ENCODE measurements at places on chromosomes 3 and 15. TPM values are rescaled to one million over a fixed set of nuclear protein-coding genes. Genes with fewer than 3 reads are reported as not detected.

FAM81A gene
- under 0.01 TPM for total RNA-seq

MASP1 gene
- total RNA-seq: 0.77 TPM

SEC61A1 gene
- total RNA-seq: 257 TPM

GRCh38 chr15:86155551-86155950 is 75.9 kb downstream of the AGBL1 start:
- DNase-seq: no peak

DNA sequence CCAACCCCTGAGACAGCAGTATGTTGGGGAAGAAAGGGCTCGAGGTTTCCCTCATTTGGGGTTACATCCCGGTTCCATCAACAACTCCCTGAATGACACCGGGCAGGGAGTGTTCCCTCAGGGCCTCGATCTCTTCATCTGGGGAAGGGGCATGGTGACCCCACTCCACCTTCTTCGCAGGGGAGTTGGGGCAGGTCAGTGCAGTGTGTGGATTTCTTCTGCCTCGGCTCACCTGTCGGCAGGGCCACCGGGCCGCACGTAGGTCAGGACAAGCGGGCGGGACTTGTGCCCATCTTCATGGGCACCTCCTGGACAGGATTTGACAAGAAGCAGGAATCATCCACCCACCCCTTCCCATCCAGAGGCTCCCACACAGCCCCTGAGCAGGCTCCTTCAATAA is 17.4 kb downstream of the GRIP2 start:
- DNase-seq: no peak

DNA sequence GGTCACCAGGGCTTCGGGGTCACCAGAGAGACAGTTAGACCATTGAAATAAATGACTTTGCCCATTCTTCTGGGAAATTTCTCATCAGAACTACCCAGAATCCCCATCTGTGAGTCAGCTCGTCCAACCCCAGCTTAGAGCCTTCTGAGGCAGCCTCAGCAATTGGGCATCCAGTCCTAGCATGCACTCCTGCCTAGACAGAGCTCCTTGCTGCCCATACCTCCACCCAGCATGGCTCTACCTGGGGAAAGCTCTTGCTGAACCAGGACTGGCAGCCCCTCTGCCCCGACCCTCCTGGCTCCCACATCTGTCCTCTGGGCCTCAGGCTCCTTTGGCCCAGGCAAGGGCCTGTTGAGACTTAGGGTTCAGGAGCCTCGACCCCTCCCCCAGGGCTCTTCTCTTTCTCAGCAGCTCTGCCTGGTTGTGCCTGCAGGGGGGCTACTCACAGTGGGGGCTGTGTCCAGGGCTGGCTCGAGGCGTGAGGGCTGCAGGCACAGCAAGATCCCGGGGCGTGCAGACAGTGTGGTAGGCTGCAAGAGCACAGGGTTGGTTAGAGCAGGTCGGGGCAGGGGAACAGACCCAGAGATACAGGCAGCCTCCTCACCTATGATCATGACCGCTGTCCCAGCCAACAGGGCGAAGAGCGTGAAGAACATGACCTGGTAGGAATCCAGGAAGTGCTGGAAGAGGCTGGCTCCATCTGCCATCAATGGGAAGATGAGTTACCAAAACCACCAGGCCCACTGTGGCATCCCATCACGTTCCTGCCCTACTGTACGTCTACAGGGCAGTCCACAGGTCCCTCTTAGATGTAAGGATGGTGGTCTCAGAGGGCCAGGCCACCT is 101.3 kb downstream of the NUP210 start:
- DNase-seq: no peak

DNA sequence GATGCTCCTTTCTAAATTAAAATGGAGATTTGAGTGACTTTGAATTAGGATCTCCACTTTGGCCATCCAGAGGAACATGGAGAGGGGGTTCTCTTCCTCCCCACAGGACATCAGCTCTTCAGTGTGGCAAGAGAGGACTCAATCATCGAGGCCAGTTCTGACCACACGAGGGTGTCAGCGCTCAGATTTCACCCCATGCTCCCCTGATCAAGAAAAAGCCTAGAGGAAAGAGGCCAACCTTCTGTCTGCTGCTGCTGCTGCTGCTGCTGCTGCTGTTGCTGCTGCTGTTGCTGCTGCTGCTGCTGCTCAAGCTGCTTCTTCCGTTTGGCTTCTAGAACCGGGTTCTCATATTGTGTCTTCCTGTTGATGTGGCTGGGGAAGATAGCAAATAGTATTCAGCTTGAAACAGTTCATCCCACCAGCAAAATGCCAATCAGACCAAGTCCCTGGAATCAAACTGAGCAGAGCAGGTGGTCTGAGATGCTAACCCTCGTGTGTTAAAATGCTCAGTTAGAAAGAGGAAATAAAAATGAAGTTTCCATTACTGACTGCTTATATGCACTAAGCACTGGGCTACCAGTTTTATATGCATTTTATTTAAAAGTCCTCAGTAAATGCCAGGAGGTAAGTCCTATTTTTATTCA is 599.0 kb downstream of the MAGI1 start:
- peak; percentile 27 for DNase-seq

GRCh38 chr3:70824078-70824477 is 511.6 kb upstream of the MDFIC2 start:
- DNase-seq: peak; percentile 79

DNA sequence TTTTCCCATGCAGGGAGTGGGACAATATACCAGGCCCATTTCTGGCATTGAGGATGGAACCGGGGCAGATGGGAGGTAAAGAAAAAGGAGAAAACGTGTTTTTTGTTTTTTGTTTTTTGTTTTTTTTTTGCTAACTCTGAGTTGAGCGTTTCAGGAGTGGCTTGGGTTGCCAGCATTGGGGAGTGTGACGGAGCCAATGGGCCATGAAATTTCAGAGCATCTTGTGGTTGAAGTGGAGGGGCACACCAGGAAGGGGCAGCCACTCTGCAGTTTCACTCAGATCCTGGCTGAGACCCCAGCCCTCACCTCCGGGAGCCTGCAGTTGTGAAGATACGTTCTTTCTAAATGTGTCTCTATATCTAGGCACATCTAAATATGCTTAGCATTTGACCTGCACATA is 240.5 kb downstream of the TLE3 start:
- DNase-seq: no peak

- peak; percentile 54 for DNase-seq
Measured at GRCh38 chr3:125257536-125257935, 45.0 kb upstream of the SLC12A8 start.

GRCh38 chr3:18827664-18828063 is 320.6 kb upstream of the KCNH8 start:
- no peak for DNase-seq

- DNase-seq: no peak
Measured at GRCh38 chr3:100850701-100851100, 141.4 kb downstream of the TFG start.

DNA sequence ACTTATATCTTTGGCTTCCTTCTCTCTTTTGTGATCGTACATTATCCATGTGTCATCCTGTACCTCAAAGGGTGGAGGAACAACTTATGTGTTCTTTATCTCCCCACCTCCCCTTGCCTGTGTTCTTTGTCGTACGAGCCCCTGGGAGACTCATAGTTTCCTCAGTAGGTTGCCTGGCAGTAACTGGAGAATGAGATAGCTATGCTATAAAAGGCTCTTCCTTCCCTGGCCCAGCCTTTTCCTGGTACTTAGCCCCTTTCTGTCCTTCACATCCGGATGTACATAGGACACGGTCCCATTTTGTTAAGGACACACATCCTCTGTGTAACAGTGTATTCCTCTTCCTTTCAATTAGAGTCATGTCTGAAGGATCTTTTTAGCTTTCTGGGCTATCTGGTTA is 32.1 kb downstream of the PLCL2 start:
- peak; percentile 62 for DNase-seq

GRCh38 chr15:69583626-69584025 is 131.0 kb downstream of the RPLP1 start:
- no peak for DNase-seq

DNA sequence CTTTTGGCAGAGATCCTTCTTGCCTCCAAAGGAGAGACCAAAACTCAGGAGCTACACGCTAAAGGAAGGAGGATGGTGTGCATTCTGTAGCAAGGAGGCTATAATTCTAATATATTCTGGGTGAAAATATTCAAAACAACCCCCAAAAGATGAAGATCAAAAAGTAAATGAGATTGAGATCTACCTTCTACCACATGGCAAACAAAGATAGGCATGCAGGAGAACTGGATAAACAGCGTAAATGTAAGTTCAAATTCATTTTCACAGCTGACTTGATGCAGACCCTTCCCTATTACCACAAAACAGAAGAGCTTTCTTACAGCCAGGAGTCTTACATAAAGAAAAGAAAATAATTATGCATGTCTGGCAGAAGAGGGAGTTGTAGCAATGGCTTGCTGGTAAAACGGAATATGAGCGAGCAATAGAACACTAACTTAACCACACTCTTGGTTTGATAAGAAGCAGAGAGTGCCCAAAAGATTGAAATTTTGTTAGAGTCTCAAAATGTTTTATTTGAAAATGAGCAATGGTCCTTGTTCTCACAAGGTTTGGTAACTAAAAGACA is 272.7 kb downstream of the MECOM start:
- DNase-seq: peak; percentile 12
